ENCODE measurements at places on chromosomes 5 and 9. TPM values are rescaled to one million over a fixed set of nuclear protein-coding genes. Genes with fewer than 3 reads are reported as not detected.

Gene PCDHB4
- total RNA-seq, result not detected

Gene LCN9
- not detected for total RNA-seq

Gene DDX4
- total RNA-seq, result not detected

Gene PCDHGB1
- 1.7 TPM for total RNA-seq

Gene ARHGEF39
- total RNA-seq, result 18.0 TPM

Gene CDC20B
- 0.08 TPM for total RNA-seq

Gene IFNK
- not detected for total RNA-seq

Gene ASPN
- not detected for total RNA-seq

Gene C5orf63
- total RNA-seq, result 3.9 TPM

Gene SPATA31A3
- not detected for total RNA-seq

Gene FAT2
- total RNA-seq, result not detected

Gene TTC16
- not detected for total RNA-seq

Gene IL17B
- total RNA-seq, result not detected
